Cardiac muscle cell (in vitro differentiated cells and primary cell): ENCODE measurements at places on chromosomes 4 and X.
A peak's percentile ranks its signal among the peaks of the same experiment; 100 is the strongest.

GRCh38 chr4:153112041-153112441, 92.2 kb upstream of the TRIM2 start:
- DNase-seq, result no peak

DNA sequence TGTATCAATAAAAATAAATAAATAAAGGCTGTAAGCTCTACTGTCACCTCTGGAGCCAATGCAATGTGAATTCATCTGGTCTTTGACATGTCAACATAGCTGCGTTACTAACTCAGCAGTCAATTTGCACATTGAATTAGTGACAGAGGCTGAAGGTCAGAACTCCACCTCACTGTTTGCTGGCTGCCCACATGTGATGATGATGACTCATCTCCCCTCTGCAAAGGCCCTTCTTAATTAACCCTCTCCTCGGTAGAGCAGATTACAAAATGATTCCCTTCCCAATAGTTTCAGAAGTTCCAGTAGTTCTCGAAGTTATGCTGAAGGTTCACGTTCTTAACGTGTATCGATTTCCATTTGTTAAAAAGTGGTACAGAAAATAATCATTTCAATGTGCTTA, 1626.0 kb upstream of the TENM3 start:
- DNase-seq, result no peak

DNA sequence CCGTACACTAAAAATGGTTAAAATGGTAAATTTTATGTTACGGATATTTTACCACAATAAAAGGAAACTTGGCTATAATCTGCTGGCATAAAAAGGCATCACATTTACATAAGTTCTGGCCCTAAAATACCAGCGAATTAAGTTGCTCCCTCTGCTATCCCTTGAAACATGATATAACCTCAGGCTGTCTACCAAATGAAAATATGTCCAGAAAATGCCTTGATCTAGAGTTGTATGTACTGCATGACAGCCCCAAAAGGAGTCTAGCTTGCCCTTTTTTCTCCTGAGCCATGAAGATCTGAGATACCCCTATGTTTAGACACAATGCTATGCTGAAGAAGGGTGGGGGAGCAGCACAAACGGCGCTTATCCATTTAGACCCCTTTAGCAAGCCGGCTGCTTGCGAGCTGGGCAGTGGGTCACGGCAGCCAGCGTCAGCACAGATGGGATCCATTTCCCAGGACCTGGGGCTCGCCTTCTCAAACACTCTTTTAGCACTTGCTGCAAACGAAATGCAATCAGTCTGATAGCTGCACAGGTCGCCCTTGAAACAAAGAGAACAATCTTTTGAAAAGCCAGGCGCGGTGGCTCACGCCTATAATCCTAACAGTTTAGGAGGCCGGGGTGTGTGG, 77.0 kb downstream of the AFAP1 start:
- no peak for DNase-seq

DNA sequence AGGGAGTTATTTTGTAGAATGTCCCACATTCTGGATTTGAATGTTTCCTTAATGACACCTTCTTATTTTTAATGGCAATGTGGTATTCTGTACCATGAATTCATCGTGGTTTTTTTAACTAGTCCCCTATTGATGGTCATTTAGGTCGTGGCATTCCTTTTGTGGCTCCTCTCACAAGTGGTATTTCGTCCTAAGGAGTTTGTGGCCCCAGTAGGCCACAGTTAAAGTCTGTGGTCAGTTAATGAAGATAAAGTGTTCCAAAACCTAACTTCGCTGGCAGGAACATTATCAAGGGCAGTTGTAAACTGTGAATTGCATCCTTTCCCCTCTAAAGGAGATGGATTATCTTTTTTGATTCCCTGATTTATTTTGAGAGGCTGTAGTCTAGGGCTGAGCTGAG, 133.2 kb downstream of the TMEM164 start:
- DNase-seq, result no peak

DNA sequence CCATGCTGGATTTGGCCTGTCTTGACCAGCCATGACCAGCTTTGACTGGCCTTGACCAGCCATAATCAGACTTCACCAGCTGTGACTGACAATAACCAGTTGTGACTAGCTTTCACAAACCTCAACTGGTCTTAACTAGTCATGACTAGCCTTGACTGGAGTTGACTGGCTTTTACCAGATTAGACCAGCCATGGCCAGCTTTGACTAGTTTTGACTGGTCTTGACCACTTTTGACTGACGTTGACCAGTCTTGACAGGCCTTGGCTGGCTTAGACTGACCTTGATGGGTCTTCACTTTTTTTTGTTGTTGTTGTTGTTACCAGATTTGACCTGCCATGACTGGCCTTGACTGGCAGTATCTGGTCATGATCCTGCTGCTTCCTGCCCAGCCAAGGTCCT, 67.4 kb downstream of the RLIM start:
- no peak for DNase-seq

GRCh38 chr4:139843641-139844040, 178.0 kb downstream of the MGST2 start:
- DNase-seq, result no peak

DNA sequence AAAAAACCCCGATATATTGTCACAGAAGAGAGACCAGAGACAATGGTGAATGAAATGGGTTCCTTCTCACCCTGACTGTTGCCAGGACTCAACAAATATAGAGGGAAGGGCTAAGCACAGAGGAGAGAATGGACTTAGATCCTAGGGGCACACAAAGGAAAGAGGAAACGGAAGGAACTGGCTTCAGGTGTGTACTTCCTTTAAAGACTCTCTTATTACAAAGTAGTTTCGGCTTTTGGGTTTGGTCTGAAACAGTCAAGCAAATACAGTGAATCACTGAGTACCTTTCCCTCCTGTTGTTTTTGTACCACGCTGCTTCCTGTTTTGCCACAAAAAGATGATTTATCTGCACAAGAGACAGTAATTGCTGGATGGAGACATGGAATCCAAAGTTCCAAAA, 46.1 kb upstream of the S100G start:
- no peak for DNase-seq

DNA sequence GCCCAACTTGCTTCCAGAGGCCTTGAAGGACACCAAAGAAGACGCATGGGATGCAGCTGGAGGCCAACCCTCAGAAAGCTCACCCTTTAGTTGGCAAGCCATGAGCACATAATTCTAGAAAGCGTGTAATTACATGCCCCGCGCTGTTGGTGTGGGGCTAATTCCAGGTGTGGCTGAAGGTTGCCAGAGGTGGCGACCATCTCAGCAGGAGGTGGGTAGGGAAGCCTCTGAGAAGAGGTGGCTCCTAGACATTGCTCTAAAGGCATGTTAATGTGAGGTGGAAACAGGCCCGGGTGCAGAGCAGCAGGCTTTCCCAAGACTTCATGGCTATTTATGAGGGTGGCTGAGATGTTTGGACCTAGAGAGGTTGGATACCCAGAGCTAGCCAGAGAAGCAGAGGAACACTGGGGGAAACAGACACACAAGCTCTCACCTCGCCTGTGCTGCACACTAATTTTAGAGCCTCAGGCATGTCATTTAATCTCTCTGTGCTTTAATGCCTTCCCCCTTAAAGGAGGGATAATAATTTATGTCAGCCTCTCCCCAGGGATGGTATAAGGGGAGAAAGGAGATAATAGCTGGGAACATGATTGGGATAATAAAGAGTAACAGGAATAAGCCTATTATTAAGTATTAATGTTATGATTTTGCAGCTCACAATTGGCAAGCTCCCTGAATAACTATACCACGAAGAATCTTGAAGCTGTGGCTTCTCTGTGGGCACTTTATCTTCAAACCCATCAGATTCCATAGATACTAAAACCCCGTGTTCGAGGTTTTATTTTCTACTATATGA, 60.0 kb upstream of the HELT start:
- DNase-seq, result no peak

GRCh38 chr4:90027565-90027964, 99.6 kb upstream of the CCSER1 start:
- no peak for DNase-seq

- DNase-seq, result no peak
These were observed 875.4 kb upstream of the PRKX start for GRCh38 chrX:4588893-4589292.

DNA sequence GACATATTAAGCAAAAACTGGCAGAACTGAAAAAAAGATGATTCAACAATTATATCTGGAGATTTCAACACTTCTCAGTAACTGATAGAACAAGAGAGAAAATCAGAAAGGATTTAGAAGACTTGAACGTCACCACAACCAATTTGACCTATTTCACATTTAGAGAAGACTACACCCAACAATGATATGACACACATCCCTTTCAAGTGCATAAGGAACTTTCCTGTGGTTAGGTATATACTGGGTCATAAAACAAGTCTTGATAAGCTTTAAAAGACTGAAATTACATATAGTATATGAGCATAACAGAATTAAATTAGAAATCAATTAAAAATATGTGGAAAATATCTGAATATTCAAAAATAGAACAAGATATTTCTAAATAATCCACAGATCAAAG, 201.2 kb upstream of the HAND2 start:
- no peak for DNase-seq

GRCh38 chrX:124895947-124896346, 423.7 kb upstream of the TEX13C start:
- DNase-seq, result no peak

DNA sequence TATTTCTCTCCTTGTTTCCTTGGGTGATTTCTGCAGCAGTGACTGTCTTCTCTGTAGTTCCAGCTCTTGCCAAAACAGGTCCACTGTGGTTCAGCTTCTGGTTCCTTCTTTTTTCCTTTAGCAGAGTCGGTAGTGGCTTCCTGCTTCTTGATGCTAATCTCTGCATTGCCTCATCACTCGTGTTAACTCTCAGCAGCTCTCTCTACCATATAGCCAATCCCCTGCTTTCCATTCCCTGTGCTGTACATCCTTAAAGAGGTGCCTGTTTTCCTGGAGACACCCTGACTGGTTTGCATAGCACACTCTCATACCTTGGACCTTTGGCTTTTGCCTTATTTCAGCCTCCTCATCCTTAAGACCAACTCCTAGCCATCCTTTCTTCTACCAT, 191.2 kb upstream of the LNX1 start:
- peak; percentile 58 for DNase-seq

DNA sequence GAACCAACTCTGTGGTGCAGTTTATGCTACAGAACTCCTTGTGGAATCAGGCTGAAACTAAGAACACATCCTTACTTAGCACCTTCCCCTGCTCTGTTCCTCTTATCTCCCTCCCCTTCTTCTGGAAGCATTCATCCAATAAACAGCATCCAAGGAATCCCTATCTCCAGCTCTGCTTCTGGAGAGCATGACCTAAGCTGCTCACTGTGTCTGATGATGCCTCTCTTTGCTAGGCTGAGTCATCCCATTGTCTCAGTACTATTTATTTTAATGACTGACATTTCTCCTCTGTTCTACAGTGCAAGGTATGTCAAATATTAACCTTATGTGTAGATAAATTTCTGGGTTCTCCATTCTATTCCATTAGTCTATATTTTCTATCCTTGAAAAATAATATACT, 71.2 kb downstream of the BEND2 start:
- no peak for DNase-seq

DNA sequence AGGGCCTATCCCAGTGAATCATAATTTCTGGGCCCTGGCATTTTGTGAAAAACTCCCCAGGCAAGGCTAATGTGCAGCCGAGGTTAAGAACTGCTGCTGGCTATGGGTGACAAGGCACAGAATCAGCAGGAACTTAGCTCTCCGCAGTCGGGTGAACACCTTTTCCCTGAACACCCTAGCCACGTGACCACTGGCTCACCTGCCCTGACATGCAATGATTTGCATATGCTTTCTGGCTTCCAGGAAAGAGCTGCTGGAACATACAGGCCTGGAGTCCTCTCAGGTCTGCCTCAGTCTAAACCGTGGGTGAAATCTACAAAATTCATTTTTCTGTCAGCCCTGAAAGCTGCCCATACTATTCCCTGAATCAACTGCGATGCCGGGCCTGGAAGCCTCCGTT, 56.6 kb downstream of the ZNF827 start:
- no peak for DNase-seq

- no peak for DNase-seq
These were observed 200.9 kb downstream of the DACH2 start for GRCh38 chrX:86349115-86349514.

DNA sequence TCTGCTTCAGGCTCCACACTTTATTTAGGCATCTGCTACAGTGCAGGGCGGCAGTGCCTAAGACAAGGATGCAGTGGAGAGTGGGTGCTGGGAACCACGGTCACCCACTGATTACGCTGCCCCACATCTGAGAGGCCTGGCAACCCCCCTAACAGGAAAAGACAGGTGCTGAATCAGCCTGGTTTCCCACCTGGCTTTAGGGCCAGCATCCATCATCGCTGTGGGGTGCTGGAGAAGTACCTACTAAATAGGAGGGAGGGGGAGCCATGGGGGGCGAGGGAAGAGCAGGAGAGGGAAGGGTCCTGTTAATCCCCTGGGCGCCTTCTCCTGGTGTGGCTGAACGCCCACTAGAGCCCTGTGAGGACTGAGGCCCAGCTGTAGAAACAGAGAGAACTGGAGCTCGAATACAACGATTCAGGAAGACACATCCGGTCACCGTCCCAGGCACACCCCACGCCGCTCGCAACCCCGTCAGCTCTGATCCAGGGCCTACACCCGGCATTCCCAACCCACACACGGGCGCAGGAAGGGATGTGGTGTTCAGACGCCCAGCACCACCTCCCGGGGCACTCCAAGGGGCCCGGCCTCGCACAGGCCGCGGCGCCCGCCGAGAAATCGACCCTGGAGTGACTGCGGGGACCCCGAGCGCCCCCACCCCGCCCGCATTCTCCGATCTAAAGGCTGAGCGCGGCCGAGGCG, 554 bp downstream of the DCTD start:
- peak; percentile 52 for DNase-seq

- DNase-seq, result no peak
These were observed 112.4 kb upstream of the LSM6 start for GRCh38 chr4:146063143-146063542.

- DNase-seq, result no peak
These were observed 163.2 kb downstream of the CCSER1 start for GRCh38 chr4:90290345-90290744.

DNA sequence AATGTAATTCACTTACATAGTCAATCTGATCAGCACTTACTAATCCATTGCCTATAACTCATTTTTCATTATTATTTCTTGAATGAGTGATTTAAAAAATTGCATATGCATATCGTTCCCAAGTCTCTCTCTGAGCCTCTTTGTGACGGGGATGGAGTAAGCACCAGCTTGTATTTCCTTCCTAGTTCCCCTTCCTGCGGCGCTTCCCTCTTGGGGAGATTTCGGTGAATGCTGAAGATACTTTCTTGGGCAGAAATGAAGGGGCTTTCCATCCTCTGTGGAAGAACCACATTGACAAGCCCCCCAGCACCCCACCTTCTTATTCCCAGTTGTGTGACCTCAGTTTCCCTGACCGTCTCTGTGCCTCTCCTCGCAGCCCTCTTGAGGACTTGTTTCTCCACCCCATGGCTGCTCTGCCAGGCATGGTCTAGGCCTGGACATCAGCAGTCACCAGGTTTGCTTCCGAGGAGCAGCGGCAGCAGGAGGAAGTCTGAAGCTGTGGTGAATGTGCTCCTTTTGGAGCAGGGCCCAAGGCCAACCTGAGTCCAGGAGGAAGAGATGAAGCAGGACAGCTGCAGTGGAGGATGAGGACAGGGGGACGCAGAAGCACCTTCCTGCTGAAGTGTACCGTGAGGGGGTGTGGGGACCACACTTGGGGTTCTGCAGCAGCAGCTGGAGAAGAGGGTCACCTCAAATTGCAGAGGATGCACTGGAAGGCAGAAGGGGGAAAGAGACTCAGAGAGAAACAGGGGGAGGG, 124.9 kb downstream of the IRF2 start:
- DNase-seq, result no peak
